Stimulated activated CD8-positive, alpha-beta memory T cell treated with anti-CD3 and anti-CD28 coated beads, Interleukin-15, amount 100 ng/mL, for 24 hours (primary cell): ENCODE measurements at places on chromosomes 2 and 18.

DNA sequence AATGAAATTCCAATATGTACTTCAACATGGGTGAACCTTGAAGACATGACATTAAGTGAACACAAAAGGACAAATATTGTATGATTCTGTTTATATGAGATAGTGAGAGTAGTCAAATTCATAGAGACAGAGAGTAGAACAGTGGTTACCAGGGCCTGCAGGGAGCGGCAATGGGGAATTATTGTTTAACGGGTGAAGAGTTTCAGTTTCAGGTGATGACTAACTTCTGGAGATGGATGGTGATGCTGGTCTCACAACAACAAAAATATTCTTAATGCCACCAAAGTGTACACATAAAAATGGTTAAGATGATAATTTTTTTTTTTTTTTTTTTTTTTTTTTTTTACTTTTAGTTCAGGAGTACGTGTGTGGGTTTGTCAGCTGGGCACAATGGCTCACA lies 109.4 kb upstream of the TMEM200C start:
- no peak for DNase-seq

GRCh38 chr18:58532298-58532697 lies 96.6 kb downstream of the ALPK2 start:
- DNase-seq, result no peak

DNA sequence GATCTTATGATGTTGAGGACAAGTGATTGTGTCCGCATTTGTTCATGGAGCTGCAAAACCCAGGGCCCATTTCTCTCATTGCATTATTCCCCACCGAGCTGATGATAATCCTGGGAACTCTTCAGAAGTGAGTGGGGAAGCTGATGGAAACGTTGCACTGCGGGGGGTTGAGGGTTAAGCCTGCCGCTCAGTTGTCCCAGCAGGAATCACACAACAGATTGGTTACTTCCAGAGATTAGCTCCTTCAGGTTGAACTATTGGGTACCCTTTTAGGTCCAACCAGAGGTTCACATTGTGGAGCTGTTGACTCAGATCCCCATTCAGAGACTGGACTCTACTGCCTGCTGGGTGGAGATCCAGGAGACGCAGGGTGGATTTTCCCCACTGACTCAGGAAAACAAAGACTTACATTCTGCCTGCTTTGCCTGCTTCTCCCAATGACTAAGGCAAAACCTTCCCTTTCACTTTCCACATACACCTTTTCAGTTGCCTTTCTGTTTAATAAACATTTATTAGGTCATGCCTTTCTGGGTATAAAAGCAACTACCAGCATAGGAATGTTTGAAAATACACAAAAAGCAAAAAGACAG lies 286.4 kb downstream of the TXNL1 start:
- no peak for DNase-seq

DNA sequence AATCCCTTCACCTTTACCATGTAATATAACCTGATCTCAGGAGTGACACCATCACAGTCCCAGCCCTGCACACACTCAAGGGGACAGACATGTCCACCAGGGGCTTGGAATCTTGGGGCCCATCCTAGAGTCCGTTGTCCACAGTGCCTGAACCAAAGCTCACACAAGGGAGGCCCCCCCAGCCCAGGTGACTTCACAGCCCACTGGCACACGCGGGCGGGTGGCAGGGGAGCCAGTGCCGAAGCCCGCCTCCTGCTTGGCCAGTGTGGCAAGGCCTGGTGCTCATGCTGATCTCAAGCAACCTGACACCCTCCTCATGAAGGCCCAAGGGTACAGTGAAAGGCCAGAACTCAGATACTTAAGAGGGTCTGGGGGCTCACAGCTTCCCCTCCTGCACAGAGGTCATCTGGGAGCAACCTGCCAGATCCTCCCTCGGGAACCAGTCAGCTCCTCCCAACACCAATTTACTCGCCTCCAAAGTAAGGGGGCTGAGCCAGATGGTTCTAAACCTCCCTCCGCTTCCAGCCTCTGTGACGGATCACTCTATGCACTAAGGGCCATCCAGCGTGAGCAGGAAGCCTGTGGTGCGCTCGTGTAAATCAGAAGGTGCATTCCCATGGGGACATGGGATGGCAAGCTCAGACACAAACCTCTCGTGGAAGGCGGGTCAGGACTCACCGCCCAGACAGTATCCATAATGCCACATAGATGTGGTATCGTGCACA lies 3.2 kb upstream of the RAB17 start:
- DNase-seq, result no peak

DNA sequence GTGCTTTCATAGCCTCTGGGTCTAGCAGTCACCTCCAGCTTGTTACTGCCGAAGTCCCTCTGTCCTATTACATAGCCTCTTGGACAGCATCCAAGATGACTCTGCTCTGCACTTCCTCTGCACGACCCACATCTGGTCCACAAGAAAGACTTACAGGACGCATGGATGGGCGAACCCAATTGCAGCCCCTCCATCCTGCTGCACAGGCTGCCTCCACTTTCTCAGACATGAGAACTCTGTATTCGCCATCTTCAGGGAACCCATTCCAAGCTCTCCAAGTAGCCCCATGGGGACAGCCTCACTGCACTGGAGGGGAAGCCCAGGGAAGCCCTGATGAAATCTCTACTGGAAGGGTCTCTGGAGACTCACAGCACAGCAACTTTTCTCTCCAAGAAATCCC lies 172.1 kb downstream of the GFPT1 start:
- DNase-seq, result no peak

DNA sequence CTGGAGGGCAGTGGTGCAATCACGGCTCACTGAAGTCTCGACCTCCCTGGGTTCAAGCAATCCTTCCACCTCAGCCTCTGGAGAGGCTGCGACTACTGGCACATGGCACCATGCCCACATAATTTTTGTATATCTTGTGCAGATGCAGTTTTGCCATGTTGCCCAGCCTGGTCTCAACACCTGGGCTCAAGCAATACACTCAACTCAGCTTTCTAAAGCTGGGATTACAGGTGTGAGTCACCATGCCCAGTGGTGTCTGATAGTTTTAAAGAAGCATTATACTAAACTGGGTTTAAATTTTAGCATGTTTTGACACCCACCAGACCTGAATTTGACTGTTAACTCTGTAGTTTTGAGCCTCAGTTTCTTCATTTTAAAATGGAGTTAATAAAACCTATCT lies 109.4 kb upstream of the SLC38A11 start:
- DNase-seq, result no peak

DNA sequence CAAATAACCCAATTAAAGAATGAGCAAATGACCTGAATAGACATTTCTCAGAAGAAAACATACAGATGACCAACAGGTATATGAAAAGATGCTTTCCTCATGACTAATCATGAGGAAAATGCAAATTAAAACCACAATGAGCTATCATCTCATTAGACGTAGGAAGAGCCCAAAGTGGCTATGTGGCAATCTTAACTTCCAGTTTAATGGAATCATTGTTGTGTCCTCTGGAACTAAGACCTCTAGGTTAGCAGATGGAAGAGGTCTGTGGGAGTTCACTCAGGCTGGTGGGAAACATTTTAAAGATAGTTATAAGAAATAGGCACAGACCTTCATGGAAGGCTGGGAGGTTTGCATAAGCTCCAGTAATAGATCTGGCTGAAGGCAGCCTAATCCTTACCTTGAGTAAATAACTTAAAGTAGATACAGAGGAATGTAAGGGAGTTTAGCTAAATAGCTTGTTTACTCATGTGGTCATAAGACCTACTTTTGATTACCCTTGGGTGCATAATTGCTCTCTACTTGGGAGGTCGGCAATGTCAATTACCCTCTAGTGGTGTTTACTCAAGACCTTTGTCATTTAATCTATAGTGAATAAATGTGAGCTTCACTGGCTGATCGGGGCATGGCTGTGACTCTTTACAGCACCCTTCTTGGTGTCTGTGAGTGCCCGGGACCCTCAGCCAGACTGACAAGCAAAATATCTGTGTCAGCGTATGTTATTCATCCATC lies 119.0 kb downstream of the GULP1 start:
- DNase-seq, result no peak

DNA sequence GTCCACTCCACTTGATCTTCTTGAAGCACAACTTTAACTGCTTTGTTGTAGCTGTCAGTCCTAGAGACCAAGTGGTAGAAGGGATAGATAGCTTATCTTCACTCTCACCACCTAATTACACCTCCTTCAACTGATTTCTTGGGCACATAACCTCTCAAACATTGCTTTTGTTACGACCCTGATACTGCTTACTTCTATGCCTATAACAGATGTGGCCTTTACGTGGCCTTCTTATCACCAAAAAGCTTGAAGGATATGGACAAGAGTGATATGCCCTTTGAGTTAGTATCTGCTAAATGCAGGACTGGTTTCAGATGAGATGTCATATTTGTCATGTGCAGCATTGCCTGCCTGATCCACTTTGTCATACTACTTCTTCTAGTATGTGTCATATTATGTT lies 847.2 kb downstream of the TDRD15 start:
- DNase-seq, result no peak

- no peak for DNase-seq
Measured at GRCh38 chr2:44211183-44211582, 42.5 kb downstream of the PPM1B start.

GRCh38 chr18:23924813-23925212 lies 89.7 kb upstream of the TTC39C start:
- DNase-seq, result no peak

GRCh38 chr2:10914272-10914693 lies 2.5 kb downstream of the KCNF1 start:
- DNase-seq, result no peak
